Aorta (tissue), 5 donors: ENCODE measurements at places on chromosomes 6 and 20. TPM values are rescaled to one million over a fixed set of nuclear protein-coding genes. Genes with fewer than 3 reads are reported as not detected.

MMUT gene
- 24.2 TPM for total RNA-seq

DNA sequence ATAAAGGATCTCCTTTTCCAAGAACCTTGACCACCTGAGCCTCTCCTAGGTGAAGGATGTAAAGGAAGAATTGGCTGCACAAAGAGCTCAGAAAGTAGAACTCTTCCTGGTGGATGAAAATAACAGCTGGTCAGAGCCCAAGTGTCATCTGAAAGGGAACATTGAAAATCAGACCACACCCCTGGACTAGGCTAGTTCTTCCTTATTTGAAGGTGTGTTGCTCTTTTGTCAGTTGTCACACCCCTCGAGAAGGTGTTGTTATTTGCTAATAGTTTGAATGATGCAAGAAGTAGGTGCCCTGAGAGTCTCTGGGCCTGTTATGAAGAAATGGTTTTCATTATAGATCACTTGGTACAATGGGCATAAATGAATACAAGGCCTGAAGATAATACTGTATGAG, 31.1 kb downstream of the NHLRC1 start:
- no peaks in the 10 kb centered on the region for H3K36me3 ChIP-seq
- H3K4me3 ChIP-seq: no peak overlapping the region
- no peak overlapping the region for H3K27ac ChIP-seq
- DNase-seq: no peak

MCCD1 gene
- not detected for total RNA-seq

ACTL10 gene
- total RNA-seq: 0.96 TPM

DNA sequence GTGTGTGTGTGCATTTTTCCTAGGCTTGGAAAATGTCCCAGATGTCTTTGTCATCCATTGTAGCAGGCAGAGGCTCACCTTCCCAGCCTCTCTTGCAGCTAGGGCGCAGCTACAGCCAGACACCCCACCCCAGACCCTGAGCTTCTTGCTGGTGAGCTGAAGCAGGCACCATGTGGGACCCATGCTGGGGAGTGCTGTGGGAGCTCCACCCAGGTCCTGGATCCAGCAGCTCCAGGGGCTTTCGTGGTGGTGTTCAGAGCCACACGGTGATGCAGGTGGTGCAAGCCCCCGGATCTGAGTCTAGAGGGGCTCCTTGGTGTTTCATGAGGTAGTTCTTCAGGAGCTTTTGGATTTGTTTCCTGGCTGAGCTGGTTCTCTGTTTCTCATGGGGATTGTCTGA, 56.0 kb upstream of the ZFP64 start:
- no peak overlapping the region for H3K4me3 ChIP-seq
- H3K27me3 ChIP-seq: no peaks in the 10 kb centered on the region
- H3K4me1 ChIP-seq: no peaks in the 10 kb centered on the region
- no peak overlapping the region for H3K27ac ChIP-seq
- H3K36me3 ChIP-seq: no peaks in the 10 kb centered on the region

ASIP gene
- not detected for total RNA-seq

PI3 gene
- 0.96 TPM for total RNA-seq

DNA sequence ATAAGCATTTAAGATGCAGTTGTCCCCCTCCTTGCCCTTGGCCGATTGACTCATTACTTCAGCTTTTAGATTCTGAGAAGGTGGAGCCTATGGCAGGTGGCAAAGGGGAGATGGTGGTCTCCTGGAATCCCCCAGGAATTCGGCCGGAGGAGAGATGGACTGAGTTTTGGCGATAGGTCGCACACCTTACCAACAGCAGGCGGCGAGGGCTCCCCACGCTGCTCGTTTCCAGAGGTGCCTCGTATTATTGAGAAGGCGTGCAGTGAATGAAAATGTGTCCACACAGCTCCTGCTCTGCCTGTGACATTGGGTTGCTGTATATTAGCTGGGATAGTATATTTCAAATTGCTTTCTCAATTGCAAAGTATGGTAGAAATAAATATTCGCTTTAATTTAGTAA, 224.5 kb downstream of the ARID1B start:
- no peak overlapping the region for H3K27ac ChIP-seq
- DNase-seq: no peak
- H3K27me3 ChIP-seq: no peaks in the 10 kb centered on the region
- no peaks in the 10 kb centered on the region for H3K36me3 ChIP-seq

DNA sequence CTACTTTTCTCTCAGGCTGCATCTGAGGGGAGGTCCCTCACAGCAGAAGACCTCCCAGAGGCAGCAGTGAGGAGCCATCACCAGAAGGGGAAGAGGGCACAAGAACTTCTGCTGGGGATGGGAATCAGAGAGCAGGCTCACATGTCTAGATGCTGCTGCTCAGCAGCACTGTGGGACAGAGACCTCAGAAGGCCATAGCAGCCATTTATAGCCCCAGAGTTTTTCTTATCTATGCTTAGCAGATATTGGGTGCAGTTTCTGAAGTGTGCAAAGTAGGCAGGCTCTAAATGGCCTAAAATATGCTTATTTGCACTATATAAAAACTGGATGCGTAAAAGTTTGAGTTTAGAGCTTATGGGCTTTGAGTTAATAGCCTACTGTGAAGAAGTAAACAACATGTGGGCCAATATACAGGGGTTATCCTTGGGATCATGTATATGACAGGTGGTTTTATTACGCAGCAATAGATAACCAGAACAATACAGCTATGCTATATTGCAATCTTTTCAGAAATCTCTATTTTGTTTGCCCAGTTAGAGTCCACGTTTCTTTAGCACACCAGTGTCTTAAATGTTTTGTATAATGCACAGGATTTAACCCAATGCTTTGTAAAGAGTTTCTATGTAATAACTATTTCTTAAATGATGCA, 60.2 kb upstream of the TMEM244 start:
- H3K27ac ChIP-seq: no peak overlapping the region
- H3K27me3 ChIP-seq: no peaks in the 10 kb centered on the region
- no peak overlapping the region for H3K4me3 ChIP-seq
- no peaks in the 10 kb centered on the region for H3K4me1 ChIP-seq
- DNase-seq: no peak
- no peaks in the 10 kb centered on the region for H3K36me3 ChIP-seq

GRCh38 chr20:22371843-22372242, 212.5 kb downstream of the FOXA2 start:
- no peaks in the 10 kb centered on the region for H3K36me3 ChIP-seq
- no peak overlapping the region for H3K4me3 ChIP-seq
- H3K27ac ChIP-seq: no peak overlapping the region
- H3K27me3 ChIP-seq: peaks cover 1% of the 10 kb centered on the region
